ENCODE measurements at places on chromosomes 1 and 21.

DNA sequence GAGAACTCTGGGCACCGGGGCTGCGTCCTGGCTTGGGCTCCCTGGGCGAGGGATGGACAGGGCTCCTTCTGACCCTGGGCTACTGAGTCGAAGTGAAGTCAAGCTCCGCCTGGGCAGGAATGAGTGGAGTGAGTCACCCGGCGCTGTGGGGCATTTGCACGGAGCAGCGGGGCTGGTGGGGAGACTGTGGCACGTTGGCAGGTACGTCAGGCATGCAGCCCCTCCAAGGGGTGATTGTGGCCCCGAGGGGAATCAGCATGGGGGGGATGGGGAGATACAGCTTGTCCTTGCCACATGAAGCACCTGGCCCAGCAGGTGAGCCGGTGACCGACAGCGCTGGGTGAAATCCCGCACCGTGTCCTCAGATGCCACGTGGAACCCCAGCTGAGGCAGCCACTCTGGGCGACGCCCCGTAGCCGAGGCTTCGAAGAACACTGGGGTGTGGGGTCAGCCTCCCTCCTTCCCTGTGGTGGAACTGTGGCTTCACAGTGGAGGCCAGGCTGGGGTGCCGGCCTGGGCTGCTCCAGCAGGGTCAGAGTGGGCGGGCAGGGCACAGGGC, 62.3 kb downstream of the COL18A1 start:
- no peak for DNase-seq

- peak; percentile 22 for DNase-seq
Observed at GRCh38 chr1:6359216-6360116, 34.1 kb downstream of the ACOT7 start.

DNA sequence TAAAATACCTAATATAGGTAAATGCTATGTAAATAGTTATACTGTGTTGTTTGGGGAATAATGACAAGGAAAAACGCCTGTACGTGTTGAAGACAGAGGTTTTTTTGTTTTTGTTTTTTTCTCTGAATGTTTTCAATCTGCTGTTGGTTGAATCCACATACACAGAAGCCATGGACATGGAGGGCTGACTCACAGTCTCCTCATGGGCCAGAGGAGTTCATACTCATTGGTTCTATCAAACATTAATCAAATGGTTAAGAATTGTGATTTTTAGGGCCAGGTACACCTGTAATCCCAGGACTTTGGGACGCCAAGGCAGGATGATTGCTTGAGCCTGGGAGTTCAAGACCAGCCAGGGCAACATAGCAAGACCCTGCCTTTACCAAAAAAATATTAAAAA, 20.5 kb downstream of the MIER1 start:
- no peak for DNase-seq

DNA sequence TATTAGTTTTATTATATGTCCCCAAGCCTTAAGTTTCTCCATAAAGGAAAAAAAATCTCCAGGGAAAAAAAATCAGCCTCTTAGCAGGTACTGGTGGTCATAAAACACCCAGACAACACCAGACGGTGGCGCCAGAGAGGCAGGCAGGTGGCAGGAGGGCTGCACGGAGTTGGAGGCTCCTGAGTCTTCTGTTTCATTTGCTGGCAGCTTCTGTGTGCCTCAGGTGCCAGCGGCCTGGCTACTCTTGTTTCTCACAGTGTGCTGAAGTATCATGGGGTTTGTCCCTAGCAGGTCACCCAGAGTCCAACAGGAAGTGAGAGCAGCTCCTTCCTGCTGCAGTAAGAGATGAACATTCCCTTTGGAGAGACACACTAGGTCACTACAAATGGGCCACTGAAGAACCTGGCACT, 123.3 kb upstream of the GADD45A start:
- peak; percentile 59 for DNase-seq

DNA sequence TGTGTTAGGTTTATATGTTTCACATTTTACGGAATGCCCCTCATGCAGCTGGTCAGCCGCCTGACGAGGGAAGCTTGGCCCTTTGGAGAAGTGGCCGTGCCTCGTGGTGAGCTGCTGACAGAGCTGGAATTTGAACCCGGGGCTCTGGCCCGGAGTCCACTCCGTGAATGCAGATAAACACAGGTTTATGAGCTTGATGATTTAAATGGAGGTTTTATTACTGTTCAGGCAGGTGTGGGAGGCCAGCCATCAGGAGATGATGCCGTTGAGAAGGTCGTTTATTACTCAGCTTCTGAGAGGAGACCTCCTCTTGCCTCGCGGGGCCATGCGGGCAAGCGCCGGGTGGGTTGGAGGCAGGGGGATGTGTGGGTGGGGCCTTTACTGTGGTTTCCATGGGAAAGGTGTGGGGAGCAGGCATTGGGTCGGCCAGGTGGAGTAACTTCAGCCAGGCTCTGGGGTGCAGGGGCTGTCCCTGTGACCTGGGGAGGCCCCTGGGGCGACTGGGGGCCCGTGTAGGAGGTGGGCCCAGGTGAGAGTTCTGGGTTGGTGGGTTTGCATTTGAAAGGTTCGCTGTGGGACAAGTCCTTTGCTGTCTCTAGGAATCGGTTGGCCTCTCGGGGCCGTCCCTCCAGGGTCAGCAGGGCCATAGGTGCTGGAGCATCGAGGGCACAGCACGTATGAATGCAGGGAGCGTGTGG, 22.0 kb downstream of the PRKCZ start:
- DNase-seq = no peak

GRCh38 chr1:10867138-10867721, 70.8 kb upstream of the CASZ1 start:
- peak; percentile 49 for DNase-seq

DNA sequence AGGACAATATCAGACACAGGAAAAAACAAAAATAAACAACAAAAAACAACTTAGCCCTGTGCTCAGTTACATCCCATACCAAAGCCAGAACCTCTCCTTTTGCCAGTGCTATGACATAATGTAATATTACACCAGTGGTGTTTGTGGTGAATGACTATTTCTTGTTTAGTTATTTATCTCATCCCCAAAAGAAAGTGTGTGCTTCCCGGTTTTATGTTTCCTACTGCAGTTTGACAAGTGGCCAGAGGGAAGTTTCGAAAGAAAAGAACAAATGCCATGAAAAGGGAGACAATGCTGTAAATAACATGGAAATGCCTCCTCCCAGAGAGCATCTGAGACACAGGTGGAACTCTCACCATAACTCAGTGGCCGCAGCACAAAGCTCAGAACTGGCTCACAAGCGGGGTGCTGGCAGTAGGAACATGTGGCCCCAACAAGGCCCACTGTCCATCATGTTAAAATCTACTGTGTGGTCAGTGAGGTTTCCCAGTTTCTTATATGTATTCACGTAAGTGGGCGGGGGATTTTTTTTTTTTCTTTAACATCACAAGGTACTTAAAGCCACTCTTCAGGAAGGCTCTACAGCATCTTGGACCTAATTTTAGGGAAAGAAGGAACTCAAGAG, 158.2 kb downstream of the BARHL2 start:
- DNase-seq = no peak

GRCh38 chr1:110485725-110486124, 33.2 kb downstream of the KCNA10 start:
- no peak for DNase-seq

GRCh38 chr1:1915911-1916840, 1.1 kb downstream of the CALML6 start:
- no peak for DNase-seq

DNA sequence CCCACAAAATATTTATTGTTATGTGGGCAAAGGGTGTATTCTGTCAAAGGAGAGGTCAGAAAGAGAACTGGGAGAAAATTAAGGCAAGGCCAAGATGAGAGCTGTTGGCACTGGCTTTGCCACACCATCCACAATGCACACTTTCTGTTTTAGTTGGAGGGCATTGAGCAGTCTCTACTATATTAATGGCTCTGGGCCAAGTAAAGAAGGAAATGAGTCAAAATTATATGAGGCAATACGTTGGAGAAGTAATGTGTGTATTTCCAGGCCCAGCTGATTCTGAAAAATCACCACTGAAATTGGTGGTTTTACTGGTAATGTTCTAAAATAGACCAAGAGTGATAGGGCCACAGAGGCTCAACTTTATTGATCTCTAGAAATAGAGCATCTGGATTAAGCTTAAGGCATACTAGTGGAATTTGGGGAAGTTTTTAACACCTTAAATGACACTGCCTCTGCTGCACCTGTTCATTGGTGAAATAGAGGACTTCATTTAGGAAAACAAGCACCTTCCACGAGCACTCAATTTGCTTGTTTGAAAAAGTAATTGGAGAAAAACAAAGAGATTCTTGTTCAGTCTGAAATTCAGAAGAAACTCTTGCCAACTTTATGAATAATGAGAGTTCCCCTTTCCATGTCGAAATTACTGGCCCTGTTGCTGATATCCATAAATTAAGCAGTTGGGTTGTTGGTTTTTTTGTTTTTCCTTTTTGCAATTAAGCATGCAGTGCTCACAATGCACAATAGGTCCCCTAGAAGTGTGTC, 424.9 kb downstream of the ADGRL2 start:
- no peak for DNase-seq

DNA sequence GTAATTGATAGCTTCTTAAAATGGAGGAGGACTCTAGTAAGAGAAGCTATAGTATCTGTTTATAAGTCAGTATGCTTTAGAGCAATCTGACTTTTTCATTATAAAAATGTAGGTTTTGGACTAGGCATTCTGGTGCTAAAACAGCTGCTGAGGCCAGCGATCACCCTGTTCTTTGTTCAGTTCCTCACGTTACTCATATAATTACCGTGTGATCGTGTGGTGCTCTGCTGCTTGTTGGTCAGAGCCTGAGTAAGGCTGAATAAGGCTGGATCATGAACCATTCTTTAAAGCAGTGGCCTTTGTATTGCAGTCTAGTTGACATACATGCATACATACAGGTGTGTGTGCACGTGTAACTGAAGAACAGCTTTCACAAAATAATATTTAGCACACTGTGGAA, 25.2 kb downstream of the CDC42 start:
- DNase-seq = no peak

GRCh38 chr21:46608672-46609111, 3.8 kb upstream of the S100B start:
- no peak for DNase-seq

GRCh38 chr21:14076143-14076806, 134.5 kb downstream of the LIPI start:
- no peak for DNase-seq

DNA sequence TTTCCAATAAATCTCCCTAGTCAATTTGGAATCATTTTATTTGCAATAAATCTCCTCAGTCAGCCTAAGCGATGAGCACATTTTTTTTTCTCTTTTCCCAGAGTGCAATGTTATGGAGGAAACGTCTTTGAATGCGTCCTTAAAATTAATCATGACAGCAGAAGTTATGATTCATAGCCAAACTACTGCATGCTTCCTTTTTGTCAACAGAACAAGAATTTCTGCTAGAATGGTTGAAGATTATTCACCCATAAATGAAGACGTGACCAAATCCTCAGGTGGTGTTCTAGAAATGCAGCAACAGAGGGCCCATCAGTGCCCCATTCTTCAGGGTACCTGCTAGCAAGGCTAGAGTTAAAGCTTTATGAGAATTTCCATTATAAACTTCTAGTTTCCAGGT, 407.9 kb upstream of the PKN2 start:
- no peak for DNase-seq
